ENCODE measurements at places on chromosomes 13 and 19.

- no peak for DNase-seq
These were observed 63.4 kb downstream of the ACSBG2 start for GRCh38 chr19:6198896-6199239.

- no peak for DNase-seq
These were observed 59.0 kb upstream of the UQCRFS1 start for GRCh38 chr19:29271911-29272310.

DNA sequence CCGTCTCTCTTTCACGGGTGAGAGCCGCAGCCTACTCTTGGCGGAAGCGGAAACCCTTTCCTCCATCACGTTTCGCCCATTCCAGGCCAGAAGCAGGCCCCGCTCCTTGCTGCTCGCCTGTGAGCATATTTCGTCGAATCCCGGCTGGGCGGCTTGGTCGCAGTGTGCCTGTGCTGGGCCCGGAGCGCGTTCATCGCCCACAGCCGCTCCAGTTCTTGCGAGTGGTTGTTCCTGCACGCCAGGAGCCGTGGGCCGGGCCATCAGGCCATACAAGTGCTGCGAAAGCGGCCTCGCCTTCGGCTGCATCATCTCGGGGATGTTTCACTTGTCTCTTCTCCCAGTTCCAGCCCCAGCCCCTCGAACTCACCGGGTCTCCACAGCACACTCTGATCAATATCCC is 65.0 kb downstream of the ZNF627 start:
- DNase-seq = no peak

- peak; percentile 7 for DNase-seq
These were observed 275.4 kb upstream of the OBI1 start for GRCh38 chr13:78934336-78934735.

DNA sequence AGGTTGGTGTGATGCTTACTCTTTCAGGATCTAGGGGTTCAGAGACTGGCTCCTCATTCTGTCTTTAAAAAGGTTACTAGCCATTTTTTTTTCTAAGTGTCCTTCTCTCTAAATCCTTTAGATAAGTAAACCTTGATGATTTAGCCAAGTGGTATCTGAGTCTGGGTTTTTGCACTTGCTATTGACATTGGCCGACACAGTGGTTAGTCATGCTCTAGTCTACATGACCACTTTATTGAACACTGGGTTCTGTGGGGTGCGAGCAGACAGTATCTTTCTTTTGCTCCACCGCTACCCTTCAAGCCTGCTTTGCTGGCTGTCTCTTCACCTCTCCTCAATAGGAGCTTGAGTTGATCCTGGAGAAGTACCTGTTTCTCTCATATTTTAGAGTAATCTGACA is 6.2 kb upstream of the NUP58 start:
- no peak for DNase-seq

GRCh38 chr13:34011552-34012085 is 193.7 kb downstream of the RFC3 start:
- DNase-seq = no peak

GRCh38 chr19:54586397-54586796 is 7.0 kb upstream of the LILRA1 start:
- DNase-seq = no peak

DNA sequence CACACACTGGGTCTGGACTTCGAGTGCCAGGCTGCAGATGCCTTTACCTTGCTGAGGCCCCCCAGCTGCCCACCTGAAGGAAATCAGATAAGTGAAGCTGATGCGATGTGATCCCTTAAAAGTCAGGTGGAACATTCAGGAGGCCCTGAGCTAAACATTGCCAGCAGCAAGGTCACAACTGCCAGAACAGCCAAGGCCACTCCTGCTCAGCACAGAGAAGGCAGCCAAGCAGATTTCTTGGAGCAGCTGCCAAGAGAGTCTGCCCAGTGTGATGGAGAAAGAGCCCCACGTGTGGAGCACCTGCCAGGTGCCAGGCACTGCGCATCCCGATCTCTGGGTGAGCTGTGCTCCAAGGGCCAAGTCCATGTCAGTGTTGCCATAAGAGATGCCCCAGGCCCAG is 20.6 kb upstream of the UQCRFS1 start:
- DNase-seq = no peak

- no peak for DNase-seq
These were observed 538 bp downstream of the B3GNT3 start for GRCh38 chr19:17795495-17795856.

DNA sequence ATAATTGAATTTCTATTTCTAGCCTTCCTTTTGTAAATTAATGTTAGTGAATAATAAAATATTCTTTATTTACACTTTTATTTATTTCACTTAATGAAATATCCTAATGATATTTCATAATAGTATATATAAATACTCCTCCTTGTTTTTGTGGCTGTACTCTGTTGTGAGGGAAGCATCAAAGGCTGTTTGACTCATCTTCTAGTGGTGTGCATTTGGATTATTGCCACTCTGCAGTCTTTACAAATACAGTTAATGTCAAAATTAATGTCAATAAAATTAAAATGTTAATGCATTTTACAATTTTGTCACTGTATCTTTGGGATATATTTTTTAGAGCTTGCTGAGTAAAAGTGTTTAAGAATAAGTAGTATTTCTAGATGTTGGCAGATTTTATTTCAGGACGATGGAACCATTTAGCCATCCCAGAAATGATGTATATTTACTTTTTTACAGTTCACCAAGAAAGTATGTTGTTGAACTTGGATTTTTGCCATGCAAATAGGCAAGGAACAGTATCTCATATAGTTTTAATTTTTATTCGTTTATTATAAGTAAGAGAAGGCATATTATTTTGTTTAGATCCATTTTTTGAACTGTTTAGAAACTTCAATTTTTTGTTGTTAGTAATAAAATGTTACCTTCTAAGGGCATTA is 281.2 kb upstream of the SLITRK6 start:
- no peak for DNase-seq

DNA sequence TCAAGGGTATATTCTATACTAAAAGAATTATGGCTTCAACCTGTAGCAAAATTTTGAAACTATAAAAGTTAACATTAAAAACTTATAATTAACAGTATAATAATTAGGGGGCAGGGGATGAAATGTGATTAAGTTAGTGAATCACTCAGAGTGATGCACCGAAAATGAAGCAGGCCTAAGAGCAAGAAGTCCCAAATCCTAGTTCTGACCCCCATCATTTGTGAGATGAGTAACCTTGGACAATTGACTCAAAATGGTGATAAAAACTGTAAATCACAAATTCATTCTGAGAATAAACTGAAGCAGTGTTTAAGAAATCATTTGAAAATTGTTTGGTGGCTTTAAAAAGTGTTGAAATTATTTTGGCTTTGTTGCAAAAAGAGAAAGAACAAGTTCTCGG is 56.8 kb downstream of the KLF12 start:
- no peak for DNase-seq
